ENCODE measurements at places on chromosomes 11 and 22. TPM values are rescaled to one million over a fixed set of nuclear protein-coding genes. Genes with fewer than 3 reads are reported as not detected.

The DNAJB7 gene
- not detected for polyA plus RNA-seq

The F2 gene
- 0.10 TPM for polyA plus RNA-seq

The DDTL gene
- 0.57 TPM for polyA plus RNA-seq

The DERL3 gene
- polyA plus RNA-seq: 4.1 TPM

The SVIP gene
- 3.2 TPM for polyA plus RNA-seq

The LRP5 gene
- polyA plus RNA-seq: 35.1 TPM

The SCGB1D2 gene
- not detected for polyA plus RNA-seq

The FBLN1 gene
- 1.1 TPM for polyA plus RNA-seq

The CFAP300 gene
- 0.07 TPM for polyA plus RNA-seq

The GDPD4 gene
- not detected for polyA plus RNA-seq

The BAIAP2L2 gene
- polyA plus RNA-seq: 0.43 TPM

The CD248 gene
- polyA plus RNA-seq: 0.03 TPM

The ACTN3 gene
- 0.10 TPM for polyA plus RNA-seq

The NCR3LG1 gene
- 1.9 TPM for polyA plus RNA-seq

The OR4A16 gene
- not detected for polyA plus RNA-seq

The APOL3 gene
- 17.9 TPM for polyA plus RNA-seq

The TREH gene
- not detected for polyA plus RNA-seq

The GAL3ST1 gene
- polyA plus RNA-seq: 0.06 TPM

Measured in endothelial cell of umbilical vein (primary cell).